ENCODE measurements at places on chromosomes 4 and X.

DNA sequence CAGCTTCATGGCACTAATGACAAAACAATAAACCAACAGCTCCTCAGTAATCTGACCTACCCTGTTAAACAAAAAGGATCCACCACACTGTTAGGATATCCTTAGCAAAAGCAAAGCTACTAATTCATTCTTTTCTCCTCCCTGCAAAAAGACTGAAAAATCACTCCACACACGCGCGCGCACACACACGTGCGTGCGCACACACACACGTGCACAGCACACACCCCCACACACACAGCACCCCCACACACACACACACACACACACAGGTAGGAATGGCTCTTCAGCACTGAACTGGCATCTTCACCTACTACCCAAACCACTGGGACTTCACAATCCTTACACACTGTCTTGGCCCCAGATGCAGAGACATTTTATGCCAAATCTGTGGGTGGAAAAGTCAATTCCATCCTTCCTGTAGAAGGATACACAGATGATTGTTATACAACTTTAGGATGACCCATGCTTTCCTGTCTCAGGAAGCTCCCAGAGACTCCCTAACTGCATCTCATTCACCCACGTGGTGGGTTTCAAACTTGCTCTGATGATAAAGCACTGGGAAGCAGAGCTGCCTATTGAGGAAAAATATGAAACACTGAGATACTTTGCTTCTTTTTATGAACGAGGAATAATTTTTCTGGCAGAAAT, 102.5 kb downstream of the TSPAN5 start:
- DNase-seq: no peak

GRCh38 chr4:78560296-78560963, 8.9 kb downstream of the ANXA3 start:
- DNase-seq: peak; percentile 69

DNA sequence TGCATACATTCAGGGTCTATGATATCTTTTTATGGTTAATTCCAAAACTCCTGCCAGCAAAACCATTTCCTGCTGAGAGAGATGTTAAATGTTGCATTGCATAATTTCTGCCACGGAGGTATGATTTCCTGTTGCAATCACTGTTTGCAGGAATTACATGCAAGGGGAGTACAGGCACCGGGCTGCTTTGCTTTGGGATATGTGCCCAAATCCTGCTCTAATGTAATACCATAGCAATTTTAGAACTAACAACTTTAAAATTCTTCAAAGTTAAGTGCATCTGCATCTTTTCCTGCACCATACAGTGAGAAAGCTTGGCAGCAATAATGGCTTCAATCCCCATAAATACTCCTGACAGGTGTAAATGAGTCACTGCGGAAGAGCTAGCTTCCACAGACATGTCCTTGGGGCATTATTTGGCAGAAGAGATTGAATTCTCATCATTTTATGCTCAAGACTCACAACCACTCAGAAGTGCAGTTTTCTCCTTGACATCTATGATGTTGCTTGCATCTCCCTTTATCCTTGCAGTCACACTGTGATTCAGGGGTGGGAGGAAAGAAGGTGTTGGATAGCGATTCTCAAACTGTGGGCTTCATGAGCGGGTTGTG, 29.6 kb downstream of the TRIM2 start:
- peak; percentile 93 for DNase-seq

DNA sequence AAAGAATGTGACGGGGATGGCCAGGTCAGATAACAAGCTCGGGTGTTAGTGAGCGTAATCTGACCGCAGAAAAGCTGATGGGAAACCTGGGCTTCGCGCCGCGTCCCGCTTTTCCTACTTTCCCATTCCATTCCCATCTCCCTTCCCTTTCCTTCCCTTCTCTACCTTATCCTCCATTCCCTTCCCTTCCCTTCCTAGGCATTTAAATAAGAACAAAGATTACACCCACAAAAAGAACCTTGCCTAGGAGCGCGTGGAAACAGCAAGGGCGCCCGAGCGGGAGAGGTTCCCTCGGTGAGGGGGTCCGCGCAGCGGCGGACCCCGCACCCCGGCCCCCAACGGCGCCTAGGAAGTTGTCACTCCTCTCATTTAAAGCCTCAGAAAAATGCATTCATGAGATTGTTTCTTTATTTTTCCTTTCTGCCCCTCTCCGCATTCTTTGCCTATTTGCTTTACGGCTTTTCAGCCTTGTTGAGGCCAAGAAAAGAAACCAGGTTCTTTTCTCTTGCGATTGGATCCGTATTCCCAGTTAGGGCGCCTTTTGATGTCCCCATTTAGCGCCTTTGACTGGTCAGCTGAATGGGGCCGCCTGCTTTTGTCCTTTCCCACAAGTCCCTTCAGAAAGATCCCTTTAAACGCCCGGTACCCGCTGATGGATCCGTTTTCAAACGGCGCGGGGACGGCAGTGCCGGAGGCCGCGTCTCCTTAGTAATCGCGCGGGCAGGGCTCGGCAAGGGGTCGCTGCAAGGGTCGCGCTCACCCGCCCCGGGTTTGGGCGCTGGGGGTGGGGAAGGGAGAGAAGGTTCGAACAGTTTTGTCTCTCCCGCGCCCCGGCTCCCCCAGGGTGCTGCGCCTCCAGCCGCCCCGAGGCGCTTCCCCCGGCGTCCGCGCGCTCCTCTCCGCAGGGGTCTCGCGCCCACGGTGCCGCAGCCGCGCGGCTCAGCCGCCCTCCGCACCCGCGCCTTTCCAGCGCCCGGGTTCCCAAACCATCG, 54.1 kb upstream of the TMEM33 start:
- peak; percentile 41 for DNase-seq

DNA sequence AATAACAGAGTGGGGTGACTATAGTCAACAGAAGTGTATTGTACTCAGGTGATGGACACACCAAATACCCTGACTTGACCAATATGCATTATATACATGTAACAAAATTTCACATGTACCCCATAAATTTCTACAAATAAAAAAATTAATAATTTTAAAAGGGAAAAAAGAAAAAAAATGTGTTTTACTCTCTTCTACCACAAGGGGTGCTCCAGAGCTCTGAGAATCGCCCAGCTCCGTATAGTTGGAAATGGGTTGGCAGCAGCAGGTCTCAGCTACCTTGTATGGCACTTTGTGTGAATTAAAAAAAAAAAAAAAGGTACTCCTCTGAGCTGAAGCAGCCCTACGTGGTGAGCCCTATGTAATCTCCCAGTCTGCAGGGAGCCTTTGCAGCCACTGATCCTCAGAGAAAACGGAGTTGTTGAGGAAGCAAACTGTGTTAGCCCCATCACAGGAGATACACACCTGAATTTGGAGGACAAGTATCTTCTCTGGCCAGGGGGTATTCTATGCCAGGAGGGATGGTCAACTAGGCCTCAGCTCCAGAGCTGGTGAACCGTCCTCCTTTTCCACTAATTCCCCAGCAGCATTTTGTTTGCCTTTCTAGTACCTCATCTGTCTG, 17.2 kb upstream of the POLA1 start:
- peak; percentile 61 for DNase-seq

DNA sequence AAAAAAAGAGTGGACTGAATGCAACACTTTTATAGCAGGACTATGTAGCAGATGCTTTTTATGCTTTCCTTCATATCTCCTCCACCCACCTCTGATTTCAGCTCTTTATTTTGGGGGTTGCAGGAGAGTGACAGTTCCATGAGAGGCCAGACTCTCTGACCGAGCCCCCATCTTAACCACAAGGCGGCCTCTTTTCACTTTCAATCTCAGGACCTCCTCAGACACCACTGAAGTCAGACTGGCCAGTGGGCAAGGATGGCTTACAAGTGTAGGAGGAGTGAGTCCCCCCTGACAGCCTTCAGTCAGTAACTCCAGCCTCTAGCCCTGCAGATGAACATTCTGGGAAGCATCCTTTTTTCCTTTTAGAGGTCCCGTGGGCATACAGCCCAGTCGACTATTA, 140.8 kb downstream of the FRAS1 start:
- DNase-seq: no peak

DNA sequence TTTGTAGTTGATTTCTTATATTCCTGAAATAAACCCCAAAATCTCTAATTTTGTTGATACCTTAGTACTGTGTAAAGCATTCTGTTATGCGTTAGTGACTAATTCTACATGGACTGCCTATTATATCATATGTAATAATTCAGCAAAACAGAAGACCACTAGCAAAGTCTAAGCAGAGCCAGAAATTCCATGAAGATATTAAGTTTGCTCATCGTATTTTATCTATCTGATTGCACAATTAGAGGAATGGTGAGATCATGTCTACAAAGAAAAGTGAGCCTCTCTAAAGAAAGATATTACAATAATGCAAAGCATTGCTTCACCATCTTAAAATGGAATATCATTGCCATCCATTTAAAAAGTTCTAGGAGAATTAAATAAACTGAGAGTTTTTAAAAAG, 374.6 kb upstream of the SLC7A11 start:
- DNase-seq: peak; percentile 44

DNA sequence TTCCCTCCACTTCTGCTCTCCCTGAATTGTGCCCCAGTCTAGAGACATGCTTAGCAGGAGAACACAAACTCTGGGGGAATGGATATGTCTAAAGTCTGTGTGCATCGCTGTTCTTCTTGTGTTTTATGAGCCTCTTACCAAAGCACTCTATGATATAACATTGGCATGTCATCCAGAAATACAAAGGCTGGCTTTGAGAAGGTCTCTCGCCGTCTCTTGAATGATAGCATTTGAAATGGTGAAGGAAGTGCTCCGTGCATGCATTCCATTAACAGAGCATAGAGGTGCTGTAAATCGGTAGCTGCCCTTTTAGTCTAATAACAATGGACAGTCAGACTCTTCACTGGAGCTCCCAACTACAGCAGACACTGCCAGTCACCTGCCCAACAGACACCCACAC, 7.1 kb upstream of the FAM149A start:
- no peak for DNase-seq

DNA sequence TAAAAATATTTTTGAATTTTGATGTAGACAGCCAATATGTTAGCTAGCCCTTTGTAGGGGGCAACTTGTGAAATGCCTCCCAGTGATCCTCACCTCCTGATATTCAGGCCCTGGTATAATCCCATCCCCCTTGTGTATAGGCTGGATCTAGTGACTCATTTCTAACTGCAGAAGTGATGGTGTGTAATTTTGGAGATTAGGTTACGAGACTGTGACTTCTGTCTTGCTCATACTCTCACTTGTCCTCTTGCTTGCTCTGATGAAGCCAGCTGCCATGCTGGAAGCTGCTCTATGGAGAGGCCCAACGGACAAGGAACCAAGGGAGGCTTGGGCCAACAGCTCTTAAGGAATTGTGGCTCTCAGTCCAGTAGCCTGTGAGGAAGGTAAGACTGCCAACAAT, 61.7 kb downstream of the GPR82 start:
- no peak for DNase-seq

DNA sequence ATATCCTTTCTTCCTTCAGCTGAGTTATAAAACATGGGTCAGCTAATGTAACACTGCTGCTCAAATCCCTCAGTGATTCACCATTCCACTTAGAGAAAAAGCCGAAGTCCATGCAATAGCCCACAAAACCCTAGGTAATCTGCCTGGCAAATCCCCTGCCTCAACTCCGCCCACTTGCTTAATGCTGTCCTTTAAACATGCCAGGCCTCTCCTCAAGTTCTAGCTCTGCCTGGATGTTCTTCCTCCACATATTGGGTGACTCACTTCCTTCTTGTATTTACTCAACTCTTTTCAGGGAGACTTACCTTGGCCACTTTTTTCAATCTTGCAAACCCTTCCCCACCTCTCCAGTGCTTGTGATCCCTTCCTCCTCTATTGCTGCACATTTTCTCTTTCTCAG, 89.8 kb downstream of the EMCN start:
- peak; percentile 71 for DNase-seq

DNA sequence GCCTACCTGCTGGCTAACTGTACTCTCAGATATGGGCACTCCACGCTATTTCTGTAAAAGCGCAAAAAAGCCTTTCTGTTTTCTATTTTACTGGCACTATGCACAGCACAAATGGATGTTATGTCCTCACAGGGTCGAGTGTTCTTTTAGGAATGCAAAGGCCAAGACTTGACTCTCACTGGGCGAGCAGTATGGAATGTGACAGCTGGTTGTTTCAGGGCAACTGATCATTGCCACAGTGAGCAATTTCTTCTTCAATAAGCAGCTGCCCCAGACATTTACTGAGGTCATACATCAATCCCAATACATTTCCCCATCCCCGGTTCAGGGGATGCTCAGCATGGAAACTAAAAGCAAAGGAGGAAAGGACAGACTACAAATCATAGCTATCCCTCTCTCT, 58.2 kb downstream of the PDE5A start:
- peak; percentile 68 for DNase-seq

DNA sequence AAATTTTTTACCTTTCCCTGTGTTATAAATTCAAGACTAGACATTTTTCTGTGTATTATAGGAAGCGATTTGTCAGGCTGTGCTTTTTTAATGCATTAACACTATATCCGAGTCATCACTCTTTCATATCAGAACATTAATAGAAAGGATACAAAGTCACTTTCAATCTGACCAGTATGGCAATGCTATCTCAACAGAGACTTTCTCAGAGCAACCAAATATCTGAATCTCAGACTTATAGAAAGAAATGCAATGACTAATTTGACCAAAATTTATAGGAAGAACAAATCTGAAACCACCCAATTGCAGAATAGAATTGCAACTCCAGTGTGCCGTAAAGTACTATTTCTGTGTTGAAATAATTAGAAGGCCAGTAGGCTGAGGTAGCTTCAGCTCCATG, 473 bp upstream of the TKTL2 start:
- no peak for DNase-seq

DNA sequence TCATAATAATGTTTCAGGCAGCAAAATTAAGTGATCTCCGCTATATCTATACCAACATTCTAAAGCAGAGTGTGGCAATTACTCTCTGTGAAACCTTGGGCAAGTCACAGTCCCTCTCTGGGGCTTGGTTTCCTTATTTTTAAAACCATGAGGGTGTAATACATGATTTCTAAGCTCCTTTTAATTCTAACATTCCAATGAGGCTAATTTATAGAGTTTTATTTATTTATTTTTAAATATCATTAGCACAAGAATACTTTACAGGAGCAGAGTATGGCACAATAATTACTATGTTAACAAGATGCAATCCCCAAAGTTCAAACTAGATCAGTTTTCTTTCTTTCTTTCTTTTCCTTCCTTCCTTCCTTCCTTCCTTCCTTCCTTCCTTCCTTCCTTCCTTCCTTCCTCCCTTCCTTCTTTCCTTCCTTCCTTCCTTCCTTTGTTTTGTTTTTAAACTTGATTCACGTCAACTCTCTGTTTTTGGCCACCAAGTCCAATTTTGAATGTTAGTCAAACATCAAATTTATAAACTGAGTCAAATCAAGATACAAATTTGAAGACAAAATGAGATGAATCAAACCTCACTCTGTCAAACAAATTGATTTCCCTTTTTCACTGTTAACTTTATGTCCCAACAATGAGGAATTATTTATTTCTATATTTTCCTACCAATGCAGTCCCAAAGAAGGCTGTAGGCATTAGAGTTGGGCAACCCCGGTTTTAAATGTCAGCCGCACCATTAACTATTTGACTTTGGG, 50.2 kb upstream of the GPR174 start:
- DNase-seq: no peak

GRCh38 chr4:74660866-74661265, 133.5 kb downstream of the BTC start:
- DNase-seq: no peak

- no peak for DNase-seq
Observed at GRCh38 chr4:84167093-84167492, 332.0 kb downstream of the NKX6-1 start.

- DNase-seq: no peak
Observed at GRCh38 chr4:4377732-4378460, 9.0 kb upstream of the NSG1 start.
